ENCODE measurements at places on chromosomes 5 and 9.

GRCh38 chr5:147310059-147310704, 75.4 kb downstream of the STK32A start:
- DNase-seq, result peak; percentile 45

- DNase-seq, result no peak
These were observed 313.8 kb downstream of the ASTN2 start for GRCh38 chr9:117101008-117101407.

- DNase-seq, result peak; percentile 83
These were observed 975 bp upstream of the NXNL2 start for GRCh38 chr9:88533951-88534455.

GRCh38 chr9:132721661-132722060, 51.4 kb downstream of the GTF3C4 start:
- no peak for DNase-seq

DNA sequence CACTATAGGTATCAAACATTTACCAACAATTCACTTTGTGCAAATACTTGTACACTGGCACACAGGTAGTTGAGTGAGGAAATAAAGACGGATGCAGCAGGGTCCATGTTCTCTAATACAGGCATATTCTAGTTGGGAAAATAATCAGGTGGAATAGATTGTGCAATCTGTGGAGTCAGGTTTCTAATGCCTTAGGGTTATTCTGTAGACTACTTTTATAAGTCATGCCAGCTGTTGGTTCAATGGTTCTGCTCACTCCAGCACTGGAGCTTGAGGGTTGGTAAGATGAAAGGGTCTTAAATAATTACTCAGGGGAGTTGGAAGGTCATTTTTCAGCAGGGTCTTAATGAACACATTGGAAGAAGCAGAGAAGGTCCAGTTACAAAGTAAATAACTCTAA, 690.3 kb upstream of the DMAC1 start:
- no peak for DNase-seq

- no peak for DNase-seq
These were observed 976.1 kb upstream of the NUDT12 start for GRCh38 chr5:104538734-104539133.

DNA sequence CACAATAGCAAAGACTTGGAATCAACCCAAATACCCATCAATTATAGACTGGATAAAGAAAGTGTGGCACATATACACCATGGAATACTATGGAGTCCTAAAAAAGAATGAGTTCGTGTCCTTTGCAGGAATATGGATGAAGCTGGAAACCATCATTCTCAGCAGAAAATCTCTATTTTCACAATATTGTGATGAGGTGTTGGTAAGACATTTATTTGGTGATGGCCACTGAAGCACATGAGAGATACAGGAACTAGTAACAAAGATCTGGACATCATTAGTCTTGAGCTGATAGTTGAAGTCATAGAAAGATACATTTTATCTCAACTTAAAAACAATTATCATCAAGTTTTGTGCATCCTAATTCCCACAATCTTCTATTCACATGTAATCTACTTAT, 70.6 kb downstream of the RAB3C start:
- no peak for DNase-seq

- no peak for DNase-seq
These were observed 117.9 kb downstream of the SGCD start for GRCh38 chr5:156444753-156445291.

- DNase-seq, result peak; percentile 70
These were observed 10.0 kb downstream of the TRAF1 start for GRCh38 chr9:120916588-120916987.

Measured in amniotic epithelial cell (primary cell).